ENCODE measurements at places on chromosomes 4 and X. TPM values are rescaled to one million over a fixed set of nuclear protein-coding genes. Genes with fewer than 3 reads are reported as not detected.

DNA sequence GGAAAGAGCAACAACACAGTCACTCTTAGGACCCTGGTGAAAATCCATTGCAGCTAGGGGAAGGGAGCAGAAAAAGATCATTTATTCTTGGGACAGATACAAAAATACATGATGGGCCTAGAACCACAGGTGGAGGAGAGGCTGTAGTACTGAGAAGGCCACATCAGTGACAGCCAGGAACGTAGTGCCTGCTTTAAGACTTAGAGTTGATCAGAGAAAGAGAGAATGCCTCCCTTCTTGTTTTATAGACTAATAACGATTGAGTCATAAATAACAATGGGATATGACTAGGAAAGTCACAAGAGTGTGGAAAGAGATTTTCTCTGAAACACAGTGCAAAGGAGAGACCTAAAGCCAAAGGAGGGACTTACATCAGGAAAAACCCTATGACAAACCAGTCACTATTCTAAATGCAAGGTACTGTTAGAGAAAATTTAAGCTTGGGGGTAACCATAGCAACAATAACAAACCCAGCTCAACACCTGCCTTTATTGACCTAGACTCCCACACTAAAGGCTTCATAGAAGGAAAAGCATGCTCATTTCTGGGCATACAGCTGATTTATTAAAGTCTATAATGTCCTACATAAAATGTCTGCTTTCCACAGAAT lies 1015.0 kb upstream of the GRID2 start:
- no peak for DNase-seq

GRCh38 chr4:41209187-41209586 lies 5.2 kb downstream of the APBB2 start:
- DNase-seq, result no peak

GRCh38 chr4:110290511-110290910 lies 92.1 kb upstream of the ELOVL6 start:
- no peak for DNase-seq

GRCh38 chrX:148541584-148541940 lies 41.1 kb downstream of the AFF2 start:
- no peak for DNase-seq

Gene EIF4E
- 71.2 TPM for total RNA-seq

Gene HSFX3
- total RNA-seq, result not detected

Gene PNMA3
- not detected for total RNA-seq

Gene ZDHHC9
- 20.0 TPM for total RNA-seq
